ENCODE measurements at places on chromosomes 3 and 15.

- DNase-seq = no peak
These were observed 8.3 kb downstream of the MINAR1 start for GRCh38 chr15:79440355-79440908.

- DNase-seq = no peak
These were observed 35.1 kb downstream of the CTDSPL start for GRCh38 chr3:37896827-37897226.

DNA sequence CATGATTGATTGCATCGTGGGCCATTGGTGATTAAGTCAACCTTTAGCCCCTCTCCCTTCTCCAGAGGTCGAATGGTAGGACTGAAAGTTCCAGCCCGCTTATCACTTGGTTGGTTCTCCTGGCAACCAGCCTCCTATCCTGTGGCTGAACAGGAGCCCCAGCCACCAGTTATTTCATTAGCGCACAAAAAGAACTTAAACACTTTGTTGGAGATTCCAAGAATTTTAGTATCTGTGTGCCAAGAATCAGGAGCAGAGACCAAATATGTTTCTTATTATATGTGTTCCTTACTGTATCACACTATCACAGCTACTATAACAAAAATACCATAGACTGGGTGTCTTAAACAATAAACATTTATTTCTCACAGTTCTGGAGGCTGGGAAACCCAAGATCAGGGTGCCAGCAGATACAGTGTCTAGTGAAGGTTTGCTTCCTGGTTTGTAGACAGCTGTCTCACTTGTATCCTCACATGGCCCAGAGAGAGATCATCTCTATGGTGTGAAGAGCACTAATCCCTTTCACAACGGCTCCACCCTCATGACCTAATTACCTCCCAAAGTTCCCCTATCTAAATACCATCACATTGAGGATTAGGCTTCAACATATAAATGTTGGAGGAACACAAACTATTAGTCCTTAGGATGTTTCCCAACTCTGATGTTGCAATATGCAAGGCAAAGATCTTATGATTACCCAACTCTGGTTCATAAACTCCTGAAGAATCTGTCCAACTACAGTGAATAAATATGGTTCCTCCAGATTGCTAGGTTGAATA is 30.5 kb upstream of the APH1B start:
- no peak for DNase-seq

DNA sequence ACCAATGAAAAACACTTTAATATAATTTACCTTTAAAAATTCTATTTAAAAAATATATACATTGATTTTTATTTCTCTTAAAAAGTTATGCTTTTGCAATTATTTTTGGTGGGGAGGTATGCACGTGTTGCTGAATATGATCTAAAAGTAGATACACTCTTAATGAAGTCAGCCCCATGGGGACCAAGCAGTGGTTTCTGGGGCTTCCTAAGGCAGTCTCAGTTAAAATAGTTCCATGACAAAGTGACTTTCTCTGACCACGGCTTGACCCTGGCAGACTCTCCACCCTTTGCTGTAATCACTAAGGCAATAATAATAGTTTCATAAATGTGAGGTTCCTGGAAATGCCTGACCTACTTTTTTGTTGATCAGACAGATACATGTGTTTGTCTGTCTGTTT is 50.4 kb downstream of the CCR4 start:
- DNase-seq = no peak

GRCh38 chr3:15820911-15821310 is 23.1 kb upstream of the ANKRD28 start:
- DNase-seq = no peak

Data from COLO829 (cell line).